ENCODE measurements at places on chromosomes 6 and 20.

DNA sequence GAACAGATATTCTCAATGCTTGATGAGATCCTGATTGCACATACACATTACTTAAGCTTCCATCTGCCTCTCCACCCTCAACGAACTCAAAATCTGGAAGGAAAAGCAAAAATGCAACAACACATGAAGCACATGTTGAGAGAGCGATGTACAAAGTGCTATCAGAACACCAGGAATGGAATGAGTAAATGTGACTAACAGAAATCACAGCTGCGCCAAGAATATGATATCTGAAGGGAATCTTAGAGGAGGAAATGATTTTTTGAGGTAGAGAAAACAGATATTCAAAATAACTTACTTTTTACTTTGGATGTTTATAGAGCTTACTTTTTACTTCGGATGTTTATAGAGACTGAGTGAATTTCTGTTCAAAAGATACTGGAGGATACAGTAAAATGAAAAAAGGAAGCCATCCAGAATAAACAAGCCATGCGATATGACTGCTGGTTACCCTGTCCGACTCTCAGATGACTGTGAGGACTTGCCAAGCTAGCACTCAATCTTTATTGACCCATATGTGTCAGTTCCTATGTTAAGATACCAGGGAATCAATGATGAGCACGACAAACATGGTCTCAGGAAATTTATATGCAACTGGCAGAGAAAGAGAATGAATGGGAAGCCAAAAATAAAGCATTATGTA, 102.0 kb downstream of the SMLR1 start:
- no peak for DNase-seq

DNA sequence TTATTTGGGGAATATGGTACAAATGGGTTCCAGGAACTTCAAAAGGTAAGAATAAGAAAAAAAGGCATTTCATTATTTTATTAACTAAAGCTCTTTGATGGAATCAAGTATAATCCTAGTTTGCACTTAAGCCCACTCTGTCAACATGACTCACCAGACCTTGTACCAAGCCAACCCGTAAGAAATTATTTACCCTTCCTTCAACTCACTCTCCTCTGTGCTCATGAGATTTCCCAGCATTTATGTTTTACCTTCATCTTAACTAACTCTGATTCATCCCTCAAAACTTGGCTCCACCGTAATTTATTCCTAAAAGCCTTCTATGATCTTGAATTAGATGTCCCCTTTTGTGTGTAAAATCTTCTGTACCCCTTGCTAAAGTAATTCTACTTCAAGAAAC, 308.7 kb downstream of the PKHD1 start:
- DNase-seq, result no peak

GRCh38 chr6:164035900-164036485, 621.5 kb downstream of the QKI start:
- peak; percentile 81 for DNase-seq

DNA sequence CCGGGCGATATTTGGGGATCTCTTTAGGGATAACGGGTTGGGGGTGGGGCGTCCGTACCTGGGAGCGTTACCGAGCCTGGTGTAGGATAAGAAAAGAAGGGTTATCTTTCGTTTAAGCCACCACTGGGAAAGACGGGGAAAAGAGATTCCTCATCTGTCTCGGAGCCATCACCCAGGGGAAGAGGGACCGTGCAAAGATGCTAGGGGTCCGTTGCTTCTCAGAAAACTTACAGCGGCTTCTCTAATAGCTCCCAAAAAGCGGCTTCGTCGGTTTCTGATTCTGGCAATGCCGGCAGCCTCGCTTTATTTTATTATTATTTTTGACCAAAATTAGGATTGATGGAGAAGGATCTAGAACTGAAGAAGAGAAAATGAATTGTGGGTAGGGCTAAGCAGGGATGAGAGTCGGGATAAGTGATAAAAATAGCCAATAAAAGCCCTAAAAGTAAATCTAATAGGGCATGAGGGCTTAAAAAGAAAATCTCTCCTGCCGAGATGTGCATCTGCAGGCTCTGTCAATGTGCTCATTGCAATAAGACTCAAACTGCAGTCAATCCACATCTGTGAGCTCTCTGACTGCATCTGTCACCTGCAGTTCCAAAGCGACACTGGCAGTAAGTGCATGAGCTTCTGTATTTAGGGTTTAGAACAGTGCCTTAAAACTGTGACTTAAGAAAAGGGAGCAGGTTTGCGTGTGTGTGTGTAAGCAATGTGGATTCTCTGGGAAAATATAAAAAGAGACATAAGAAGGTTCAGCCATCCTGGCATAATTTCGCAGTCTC, 801 bp downstream of the TBPL1 start:
- peak; percentile 62 for DNase-seq

Measured in NCI-H146 (cell line).